Frontal cortex (tissue), 4 donors: ENCODE measurements at places on chromosomes 3 and 15. TPM values are rescaled to one million over a fixed set of nuclear protein-coding genes. Genes with fewer than 3 reads are reported as not detected.

GRCh38 chr3:117059067-117059955 lies 349.7 kb downstream of the TUSC7 start:
- DNase-seq = no peak

GRCh38 chr15:52097180-52097579 lies 15.4 kb downstream of the BCL2L10 start:
- no peak for DNase-seq

- DNase-seq = no peak
These were observed 33.3 kb downstream of the SUCNR1 start for GRCh38 chr3:151906751-151907150.

- no peak for DNase-seq
These were observed 74.2 kb downstream of the NMD3 start for GRCh38 chr3:161295325-161295724.

ESYT3 gene
- 0.41 TPM for total RNA-seq

- DNase-seq = no peak
These were observed 165.8 kb downstream of the ERC2 start for GRCh38 chr3:56302417-56302816.
